ENCODE measurements at places on chromosomes 11 and 22.

GRCh38 chr11:104332110-104332509, 168.2 kb upstream of the PDGFD start:
- no peak for DNase-seq

DNA sequence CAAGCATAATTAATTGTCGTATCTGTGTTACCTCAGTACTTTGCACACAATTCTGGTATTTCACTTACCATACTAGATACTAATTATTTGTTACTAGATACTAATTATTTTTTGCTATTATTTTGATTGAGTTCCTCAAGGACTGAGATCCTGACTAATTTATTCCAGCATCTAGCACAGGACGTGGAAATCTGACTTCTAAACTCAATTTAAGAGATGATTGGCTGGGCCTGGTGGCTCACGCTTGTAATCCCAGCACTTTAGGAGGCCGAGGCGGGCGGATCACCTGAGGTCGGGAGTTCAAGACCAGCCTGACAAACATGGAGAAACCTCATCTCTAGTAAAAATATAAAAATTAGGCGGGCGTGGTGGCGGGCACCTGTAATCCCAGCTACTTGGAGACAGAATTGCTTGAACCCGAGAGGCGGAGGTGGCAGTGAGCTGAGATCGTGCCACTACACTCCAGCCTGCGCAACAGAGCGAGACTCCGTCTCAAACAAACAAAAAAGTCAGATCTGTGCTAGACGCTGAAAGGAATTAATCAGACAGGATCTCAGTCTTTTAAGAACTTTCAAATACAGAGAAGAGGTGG, 527 bp upstream of the MRPL48 start:
- no peak for DNase-seq

DNA sequence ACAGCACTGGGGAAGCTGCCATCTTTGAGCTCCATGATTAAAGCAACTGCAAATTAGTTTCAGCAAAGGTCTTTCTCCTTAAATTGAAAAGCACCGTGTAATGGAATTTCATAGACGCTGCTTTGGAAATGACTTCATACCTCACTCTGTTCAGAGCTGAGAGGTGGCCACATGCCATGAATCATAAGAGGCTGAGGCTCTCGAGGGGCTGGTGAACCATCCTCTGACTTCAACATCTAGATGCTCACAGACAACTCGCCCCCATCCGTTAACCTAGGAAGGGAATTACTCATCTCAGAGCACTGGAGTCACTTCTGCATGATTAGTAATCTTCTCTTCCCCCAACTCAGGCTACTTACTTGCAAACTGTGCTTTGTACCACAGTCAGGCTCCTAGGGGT, 122.3 kb downstream of the RCN1 start:
- peak; percentile 80 for DNase-seq

DNA sequence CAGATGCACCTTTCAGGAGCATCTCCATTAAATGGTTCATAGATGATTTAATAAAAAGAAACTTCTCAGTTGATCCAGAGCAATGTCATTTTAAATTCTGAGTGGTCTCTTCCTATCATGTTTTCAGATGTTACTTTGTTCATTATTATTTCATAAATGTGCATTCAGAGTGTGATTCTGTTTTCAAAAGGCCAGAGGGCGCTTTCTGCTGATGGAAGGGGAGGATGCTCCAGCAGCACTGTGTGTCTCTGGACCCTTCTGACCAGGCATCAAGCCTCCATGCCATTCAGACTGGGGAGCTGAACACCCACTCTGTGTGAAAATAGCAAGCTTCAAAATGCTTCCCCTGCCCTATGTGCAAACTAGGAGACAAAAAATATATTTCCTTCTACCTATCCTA, 23.9 kb upstream of the CRTAM start:
- DNase-seq, result no peak

GRCh38 chr11:121723246-121723741, 270.5 kb upstream of the SORL1-AS1 start:
- DNase-seq, result no peak

DNA sequence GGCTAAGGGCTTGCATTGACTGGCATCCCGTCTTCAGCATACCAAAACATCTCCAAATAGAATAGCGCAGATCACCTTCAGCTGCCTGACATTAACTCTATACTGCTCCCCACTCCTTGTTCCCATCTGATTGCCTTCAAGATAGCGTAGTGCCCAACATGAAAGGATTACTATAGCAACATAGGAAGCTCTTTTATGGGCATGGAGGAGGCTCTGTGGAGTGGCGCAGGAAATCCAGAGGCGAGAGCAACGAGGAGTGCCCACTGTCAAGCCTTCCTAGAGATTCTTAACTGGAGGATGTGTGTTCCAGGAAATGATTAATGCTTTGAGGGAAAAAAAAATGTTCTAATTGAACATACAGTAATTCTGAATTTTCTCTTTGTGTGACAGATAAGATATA, 213.3 kb downstream of the CADM1 start:
- DNase-seq, result no peak

DNA sequence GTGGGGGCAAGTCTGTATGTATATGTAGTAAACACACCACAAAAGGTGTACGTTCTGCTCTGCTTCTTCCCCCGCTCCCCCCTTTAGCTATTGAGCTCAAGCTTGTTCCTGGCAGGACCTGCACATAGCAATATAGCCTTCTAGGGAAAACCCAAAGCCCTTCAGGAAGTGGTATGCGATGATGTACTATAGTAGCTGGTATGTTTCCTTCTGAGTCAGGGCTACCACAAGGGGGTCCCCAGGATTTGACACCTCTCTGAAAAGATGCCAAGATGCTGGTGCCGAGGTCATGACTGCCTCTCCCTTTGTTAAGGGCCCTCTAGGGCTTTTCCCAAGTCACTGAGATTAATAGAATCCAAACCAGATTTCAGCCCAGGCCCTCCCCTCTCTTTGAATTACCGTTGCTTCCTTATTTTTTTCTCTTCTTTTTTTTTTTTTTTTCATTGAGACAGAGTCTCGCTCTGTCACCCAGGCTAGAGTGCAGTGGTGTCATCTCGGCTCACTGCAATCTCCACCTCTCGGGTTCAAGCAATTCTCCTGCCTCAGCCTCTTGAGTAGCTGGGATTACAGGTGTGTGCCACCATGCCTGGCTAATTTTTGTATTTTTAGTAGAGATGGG, 268.4 kb downstream of the ETS1 start:
- DNase-seq, result peak; percentile 84

GRCh38 chr11:64458997-64459396, 100.0 kb downstream of the RPS6KA4 start:
- no peak for DNase-seq

GRCh38 chr11:128517451-128518230, 69.7 kb downstream of the ETS1 start:
- no peak for DNase-seq

- no peak for DNase-seq
These were observed 8.7 kb downstream of the CENATAC start for GRCh38 chr11:119006656-119007055.

DNA sequence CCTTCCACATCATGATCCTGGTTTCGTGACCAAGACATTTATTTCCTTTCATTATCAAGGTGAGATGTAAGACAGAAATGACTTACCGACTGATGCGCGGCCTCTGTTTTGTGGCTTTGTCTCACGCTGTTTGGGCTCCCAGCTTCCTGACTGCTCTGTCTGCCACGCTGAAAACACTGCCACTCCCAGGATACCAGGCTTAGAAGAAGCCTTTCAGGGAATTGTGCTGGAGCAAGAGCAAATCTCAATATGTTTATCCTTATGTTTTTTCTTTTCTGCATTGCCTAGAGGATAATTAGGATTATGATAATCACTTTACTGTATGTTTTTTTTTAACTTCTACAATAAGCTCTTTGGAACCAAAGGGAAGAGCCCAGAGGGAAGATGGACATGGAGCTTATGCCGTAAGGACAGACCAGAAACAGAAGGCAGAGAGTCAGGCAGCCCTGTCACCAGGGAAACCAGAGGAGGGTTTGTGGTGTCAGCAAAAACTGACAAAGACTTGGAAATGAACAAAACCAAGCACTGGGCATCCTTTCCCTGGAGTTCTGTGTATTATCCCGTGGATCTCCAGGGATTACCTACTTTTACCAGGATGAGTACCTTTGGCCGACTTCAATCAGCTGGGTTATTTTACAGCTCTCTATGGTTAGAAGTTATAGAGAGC, 68.2 kb upstream of the ISX start:
- DNase-seq, result no peak

DNA sequence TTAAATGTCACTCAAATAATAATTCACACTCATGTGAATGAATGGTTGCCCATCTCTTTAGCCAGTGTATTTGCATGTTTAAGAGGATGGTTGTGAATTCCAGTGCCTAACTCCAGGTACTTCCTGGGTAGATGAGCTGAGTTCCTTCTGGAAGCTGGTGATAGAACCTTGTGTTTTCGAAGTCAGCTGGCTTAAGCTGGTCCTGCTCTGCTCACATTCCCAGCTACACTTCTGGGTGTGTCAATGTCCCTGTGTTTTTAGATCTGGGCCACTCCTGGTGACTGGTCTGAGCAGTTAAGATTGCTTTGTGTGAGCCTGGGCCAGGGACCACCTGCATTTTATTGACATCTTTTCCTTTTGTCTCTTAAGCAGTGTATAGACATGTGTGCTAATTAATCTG, 10.6 kb downstream of the TEAD1 start:
- no peak for DNase-seq

GRCh38 chr11:36657610-36658267, 59.7 kb upstream of the RAG2 start:
- peak; percentile 1 for DNase-seq

DNA sequence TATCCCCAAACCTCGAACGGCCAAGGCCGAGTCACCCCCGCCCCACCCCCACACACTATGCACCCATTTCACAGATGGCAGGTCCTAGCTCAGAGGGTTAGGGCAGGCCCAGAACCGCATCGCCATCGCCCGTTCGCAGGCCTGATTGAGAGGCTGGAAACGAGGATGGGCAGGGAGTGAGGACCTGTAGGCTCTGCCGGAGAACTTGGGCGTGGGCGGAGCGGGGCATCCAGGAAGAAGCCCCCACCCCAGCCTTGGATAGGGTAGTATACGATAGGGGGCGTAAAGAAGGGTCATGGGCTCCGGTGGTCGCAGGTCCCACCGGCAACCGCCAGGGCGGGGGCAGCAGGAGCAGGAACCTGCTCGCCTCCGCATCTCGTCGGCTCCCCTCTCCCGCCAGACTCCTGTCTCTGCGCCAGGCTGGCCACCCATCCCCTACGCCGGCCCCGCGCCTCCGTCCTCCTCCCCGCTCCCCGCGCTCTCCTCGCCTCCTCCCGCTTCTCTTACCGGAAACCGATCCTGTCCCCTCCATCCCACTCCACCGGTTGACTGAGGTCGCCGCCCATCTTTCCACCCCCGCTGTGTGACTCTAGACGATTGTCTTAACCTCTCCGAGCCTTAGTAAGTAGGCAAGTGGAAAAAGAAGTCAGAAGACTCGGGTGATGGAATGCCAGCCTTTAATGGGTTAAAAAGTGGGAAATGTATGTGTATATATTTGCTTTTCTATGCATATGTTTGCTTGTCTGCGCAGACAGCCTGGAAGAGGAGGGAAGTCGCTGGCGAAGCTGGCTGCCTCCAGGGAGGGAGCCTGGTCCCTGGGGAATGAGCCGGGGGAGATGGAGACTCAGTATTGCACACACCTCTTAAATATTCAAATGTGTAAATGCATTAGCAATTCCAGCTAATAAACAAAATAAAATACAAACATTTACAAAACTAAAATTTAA, 52.8 kb downstream of the CYTH4 start:
- DNase-seq, result no peak

- no peak for DNase-seq
These were observed 32.2 kb downstream of the ART5 start for GRCh38 chr11:3609416-3610265.

GRCh38 chr11:101583251-101584128, at the start of gene TRPC6:
Gene TRPC6, minus strand, starts transcription at chr11:101584007. Its CDS starts 504 bp downstream, at chr11:101583503.
- no peak for DNase-seq

DNA sequence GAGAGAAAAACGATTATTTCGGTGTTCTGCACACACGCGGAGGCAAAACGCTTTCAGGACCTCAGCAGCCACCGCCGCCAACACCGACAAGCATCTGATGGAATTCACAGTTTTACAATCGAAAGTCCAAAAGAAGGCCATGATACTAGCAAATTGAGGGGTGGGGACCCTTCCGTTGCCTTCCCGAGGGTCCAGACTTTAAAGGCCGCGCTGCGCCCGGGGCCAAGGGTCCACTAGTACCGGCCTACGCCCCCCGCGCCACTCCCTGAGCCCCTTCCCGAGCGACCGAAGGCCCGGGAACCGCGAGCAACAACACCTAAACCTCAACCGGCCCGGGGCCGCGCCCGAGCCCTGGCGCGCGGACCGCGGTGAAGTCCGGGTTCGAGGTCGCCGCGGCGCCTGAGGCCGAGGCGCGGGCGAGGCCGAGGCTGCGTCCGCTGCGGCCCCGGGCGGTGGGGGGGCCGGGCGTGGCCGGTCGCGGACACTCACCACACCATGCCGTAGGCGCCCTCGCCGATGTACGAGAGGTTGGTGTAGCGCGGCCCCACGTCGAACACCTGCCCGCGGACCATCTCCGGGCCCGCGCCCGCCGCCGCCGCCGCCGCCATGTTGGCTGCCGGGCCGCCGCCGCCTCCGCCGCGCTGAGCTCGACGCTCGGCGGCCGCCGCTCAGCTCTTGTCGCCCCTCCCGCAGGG, 465 bp downstream of the MAPK1 start:
- peak; percentile 9 for DNase-seq

- no peak for DNase-seq
These were observed 111.4 kb downstream of the SPON1 start for GRCh38 chr11:14073849-14074476.

- no peak for DNase-seq
These were observed 9.7 kb downstream of the SRSF8 start for GRCh38 chr11:95076416-95076815.

DNA sequence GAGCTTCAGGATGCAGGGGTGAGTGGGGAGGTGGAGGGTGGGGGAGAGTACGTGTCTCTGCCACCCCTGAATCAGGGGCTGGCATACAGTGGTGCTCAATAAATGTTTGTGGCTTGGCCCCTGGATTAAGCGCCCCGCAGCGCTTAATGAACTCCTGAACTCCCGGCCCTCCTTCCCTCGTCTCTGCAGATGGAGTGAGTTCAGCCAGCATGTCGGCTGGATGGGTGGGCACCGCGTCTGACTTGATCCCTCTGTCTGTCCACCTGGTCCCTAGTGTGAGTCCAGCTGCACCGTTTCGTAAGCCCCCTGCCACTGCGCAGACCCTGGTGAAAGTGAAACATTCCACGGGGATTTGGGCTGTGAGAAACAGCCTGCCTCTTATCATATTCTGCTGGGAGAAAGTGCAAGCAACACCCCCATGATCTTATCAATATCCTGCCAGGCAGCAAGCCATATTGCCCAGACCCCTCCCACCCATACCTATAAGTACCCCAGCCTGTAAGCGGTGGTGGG, 12.0 kb upstream of the MRGPRD start:
- no peak for DNase-seq

- DNase-seq, result no peak
These were observed 12.8 kb upstream of the PTPN5 start for GRCh38 chr11:18804199-18804999.

Measured in stimulated activated CD4-positive, alpha-beta T cell treated with anti-CD3 and anti-CD28 coated beads, Interleukin-1b, Interleukin-23, amount 100 ng/mL, for 48 hours (primary cell).